Right atrium auricular region (tissue), 2 donors: ENCODE measurements at places on chromosomes 4 and X. TPM values are rescaled to one million over a fixed set of nuclear protein-coding genes. Genes with fewer than 3 reads are reported as not detected.
A peak's percentile ranks its signal among the peaks of the same experiment; 100 is the strongest.

DNA sequence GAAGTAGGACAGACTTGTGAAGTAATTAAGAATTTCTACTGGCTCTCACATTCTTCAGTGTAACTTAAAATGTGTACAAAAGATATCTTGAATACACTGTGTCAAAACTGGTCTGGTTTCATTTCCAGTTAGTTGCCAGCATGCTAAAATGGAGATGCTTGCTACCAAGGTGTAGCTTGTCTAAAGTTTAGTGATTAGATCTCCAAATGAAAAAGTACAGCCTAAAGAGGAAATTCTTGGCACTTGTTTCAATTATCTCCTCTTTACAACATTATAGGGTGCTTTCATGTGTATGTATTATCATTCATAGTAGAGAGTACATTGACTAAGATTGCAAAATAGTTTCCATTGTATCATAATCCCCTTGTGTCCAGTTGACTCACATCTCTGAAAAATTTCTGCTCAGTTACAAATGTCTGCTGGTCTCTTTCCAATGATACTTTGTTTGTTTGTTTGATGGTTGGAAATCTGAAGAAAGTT is 97.3 kb upstream of the SPRY1 start:
- DNase-seq = no peak

DNA sequence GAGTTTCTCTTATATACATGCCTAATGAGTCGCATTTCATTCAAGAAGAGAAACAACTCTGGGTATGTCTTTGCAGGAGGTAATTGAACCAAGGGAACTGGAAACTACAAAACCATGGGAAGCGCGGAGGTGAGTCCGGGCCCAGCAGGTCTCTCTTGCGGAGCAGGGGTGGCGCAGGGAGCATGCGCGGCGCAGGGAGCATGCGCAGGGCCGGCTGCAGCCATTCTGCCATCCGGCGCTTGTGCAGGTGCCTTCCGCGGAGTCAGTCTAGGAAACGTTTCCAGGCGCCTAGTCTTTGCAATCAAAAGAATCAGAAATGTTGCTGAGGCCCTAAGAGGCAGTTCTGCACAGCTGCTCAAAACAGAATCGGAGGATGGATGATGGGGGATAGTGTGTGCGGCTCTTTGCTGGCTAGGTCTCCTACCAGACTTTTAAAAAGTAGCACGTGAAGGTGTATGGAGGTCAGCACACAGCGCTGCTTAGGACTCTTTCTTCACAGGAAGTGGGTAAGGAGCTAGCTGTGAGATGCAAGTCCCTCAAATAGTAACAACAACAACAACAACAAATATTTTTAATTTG is 433.8 kb upstream of the FAT1 start:
- no peak for DNase-seq

DNA sequence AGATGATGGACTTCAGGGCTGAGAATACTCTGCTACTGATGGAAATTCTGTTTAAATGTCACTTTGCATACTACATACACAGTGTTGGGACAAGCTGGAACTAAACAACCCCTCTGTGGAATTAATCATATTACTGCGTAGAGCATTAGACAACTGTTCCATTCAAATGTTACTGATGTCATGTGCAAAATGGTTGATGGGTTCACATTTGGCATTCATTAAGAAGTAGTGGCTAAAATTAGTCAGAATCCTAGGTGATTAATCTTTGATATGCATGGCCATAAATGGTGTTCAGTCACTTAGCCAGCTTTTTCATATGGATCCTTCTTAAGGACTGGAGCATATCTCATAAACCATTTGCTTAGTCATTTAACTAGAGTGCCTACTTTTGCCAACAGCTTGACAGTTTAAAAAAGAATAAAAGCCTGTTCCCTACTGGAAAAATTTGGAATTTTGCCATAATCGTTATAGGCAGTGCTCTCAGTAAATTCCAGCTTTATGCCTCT is 105.2 kb downstream of the RNF150 start:
- no peak for DNase-seq

DNA sequence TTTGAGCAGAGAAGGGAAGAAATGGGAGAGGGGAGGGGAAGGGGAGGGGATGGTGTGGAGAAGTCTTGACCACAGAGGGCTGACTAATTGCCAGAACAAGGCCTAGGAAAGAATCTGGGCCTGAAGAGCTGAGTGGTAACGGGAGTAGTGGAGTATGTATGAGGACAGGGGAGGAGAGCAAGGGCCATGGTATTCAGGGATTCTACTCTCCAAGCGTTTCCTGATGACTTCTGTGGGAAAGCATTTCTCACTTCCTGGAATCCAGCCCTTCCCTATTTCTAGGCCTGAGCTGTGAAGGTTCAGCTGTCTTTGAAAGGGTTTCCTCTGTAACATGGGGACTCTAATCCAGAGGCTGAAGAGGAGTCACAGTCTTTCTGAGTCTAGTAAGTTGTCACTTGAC is 19.7 kb upstream of the SOX3 start:
- no peak for DNase-seq

- no peak for DNase-seq
Measured at GRCh38 chr4:106495476-106495875, 126.9 kb upstream of the GIMD1 start.

DNA sequence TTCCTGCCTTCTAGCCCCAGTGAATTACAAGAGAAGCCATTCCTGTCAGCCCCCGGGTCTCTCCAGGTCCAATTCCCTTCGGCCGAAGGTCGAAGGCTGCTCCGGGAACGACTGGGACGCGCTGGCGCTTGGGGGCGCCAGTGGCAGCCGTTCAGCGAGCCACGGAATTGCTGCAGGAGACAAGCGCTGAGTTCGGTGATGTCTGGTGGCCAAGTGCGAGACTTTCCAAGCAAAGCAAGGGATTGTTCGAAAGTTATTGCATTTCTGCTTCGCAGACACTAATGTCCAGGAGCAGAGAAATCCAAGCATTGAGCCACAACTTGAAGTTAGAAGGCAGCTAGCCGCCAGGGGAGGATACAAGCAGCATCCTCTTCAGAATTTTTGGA is 1.1 kb upstream of the DKK2 start:
- peak; percentile 59 for DNase-seq

GRCh38 chr4:26223155-26223554 is 97.7 kb upstream of the RBPJ start:
- DNase-seq = no peak

The NMU gene
- not detected for total RNA-seq
